Activated CD4-positive, alpha-beta memory T cell treated with anti-CD3 and anti-CD28 coated beads, Interleukin-2, amount 10 ng/mL, durations not matched to agents 7 days and 5 days (primary cell): ENCODE measurements at places on chromosomes 3 and 15.
A peak's percentile ranks its signal among the peaks of the same experiment; 100 is the strongest.

GRCh38 chr3:113117511-113118234, 93.7 kb upstream of the BOC start:
- no peak for DNase-seq

DNA sequence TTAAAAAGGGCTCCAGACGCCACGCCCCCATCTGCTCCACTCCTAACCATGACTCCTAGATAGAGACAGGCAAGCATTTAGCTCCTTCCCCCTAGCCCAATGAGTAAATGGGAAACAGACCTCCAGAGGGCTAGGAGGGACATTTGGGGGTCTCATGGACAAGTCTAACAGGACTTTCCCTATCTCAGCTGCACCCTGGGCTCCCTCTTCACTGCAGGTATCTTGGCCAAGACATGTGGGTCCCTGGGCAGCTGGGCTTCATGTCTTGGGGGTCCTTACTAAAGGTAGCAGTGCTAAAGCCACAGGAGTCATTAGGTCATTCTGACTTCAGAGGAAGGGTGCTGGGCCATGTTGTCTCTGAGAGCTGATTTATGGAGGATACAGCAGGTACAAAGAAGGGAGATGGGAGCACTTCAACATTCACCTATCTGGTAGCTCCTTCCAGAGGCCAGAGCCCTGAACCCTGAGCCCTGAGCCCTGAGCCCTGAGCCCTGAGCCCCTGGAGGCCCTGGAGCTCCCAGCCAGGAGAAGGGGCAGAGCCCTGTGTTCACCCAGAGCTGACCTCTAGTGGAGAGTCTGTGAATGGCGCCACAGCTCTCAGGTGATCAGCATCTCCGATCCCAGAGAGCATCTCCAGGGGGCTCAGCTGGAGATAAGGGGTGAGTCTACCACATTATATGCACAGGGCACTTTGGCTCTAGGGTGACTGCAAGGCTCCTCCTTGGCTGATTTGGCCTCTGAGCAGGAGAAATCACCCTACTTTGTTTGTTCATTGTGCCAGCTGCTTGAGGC, 40.1 kb upstream of the EPHB1 start:
- DNase-seq, result peak; percentile 30

DNA sequence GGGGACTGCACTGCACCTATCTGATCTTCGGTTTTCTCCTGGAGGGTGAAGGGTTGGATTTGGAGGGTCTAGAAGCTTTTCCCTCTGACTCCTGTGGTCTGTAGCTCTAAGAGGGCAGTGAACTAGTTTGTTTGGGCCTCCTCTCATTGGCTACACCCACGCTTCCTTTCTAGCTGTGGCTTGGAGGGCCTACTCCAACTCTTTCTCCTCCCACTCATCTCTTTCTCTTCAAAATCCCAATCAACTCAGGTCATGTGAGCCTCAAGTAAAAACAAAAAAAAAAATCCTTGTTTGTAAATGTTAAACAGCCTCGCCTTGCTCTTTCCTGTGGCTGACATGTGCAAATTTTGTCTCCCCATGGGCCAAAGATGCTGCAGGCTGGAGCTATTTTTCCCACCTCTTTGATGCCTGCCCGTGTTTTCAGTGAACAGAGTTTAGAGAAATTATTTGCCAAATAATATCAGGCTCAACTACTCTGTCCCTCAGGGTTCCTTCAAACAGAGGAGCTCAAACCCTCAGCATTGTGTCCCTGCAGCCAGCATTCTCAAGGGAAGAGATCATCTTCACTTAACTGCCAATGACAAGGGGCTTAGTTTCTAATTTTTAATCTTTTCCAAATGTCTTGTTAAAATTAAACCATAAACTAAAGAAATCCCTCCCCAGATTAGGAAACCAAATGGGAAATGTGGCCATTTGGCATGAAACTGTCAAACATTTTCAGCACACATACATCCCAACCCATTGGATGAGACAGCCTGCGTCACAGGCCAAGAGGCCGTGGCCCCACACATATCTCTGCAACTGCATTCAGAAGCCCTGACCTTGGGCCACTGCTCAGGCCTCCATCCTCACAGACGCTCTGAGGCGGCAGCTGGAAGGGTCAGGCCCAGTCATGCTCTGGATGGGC, 114.8 kb upstream of the THBS1 start:
- no peak for DNase-seq

- no peak for DNase-seq
Measured at GRCh38 chr3:141557961-141558706, 71.3 kb downstream of the RASA2 start.

DNA sequence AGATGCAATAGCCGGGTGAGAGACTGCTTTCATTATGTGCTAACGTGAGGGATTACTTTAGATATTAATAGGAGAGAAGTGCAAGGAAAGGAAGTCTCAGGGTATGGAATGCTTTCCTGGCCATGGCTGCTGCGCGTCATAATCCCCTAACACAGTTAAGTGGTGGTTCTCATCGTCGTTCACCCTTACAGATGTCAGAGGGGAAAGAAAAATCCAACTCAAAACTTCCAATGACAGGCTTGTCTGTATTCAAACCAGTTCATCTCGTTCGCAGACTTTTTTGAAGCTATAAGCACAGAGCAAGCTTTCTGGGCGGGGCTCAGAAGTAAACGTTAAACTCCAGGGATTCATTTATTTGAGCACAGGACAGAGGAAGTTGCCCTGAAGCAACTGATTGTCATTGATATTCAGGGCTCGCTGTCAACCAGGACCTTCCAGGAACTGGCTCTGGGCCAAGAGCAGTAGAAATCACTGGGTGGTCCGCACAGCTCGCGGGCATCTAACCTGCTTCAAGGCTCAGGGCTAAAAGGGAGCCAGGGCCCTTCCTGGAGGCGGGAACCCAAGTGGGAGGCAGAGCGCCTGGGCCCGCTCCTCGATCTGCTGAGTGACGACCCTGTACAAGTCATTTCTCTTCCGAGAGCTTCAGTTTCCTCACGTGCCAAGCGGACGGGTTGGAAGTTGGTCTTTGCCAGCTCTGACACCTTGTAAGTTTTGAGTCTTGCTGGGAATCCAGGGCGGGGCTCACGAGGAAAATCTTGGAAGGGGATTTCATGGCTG, 1.1 kb upstream of the LPP start:
- DNase-seq, result no peak
